Spleen (tissue), 13 donors: ENCODE measurements at places on chromosomes 3 and 15.

- H3K4me1 ChIP-seq, result no peaks in the 10 kb centered on the region
- no peak overlapping the region for H3K27ac ChIP-seq
- DNase-seq, result no peak
Measured at GRCh38 chr3:195794708-195795107, 17.0 kb downstream of the MUC4 start.

DNA sequence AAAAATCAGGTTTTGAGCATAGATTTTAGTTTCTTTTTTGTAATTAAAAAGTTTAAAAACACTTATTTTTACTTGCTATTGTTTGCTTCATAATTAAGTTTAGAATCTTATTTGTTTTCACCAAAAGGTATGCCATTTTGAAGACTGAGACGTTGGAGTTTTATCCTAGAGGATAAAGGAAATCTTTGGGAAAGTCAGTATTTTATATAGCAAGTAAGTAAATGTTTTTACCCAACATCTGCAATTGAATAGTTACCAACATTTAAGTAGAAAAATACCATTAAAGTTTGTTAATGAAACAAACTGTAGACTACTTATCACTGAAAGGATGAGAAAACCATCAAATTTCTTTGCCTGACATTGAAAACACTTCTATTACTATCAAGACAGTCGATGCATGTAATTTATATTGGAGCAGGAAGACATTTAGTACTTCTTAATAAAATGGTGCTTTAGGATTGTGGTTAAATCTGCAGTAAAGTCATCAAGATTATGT, 14.0 kb upstream of the CHD2 start:
- no peak for DNase-seq
- H3K27ac ChIP-seq, result peak overlapping the region; percentile 16
- H3K4me1 ChIP-seq, result peaks cover 75% of the 10 kb centered on the region

- H3K36me3 ChIP-seq, result no peaks in the 10 kb centered on the region
- no peaks in the 10 kb centered on the region for H3K4me1 ChIP-seq
- no peaks in the 10 kb centered on the region for H3K27me3 ChIP-seq
- H3K4me3 ChIP-seq, result no peak overlapping the region
- no peak for DNase-seq
Measured at GRCh38 chr3:66593978-66594377, 93.2 kb upstream of the LRIG1 start.

- no peak overlapping the region for H3K27ac ChIP-seq
- no peaks in the 10 kb centered on the region for H3K36me3 ChIP-seq
- H3K4me3 ChIP-seq, result no peak overlapping the region
- H3K27me3 ChIP-seq, result no peaks in the 10 kb centered on the region
- no peaks in the 10 kb centered on the region for H3K4me1 ChIP-seq
Measured at GRCh38 chr15:91465086-91465485, 365.0 kb downstream of the SV2B start.

GRCh38 chr3:16176391-16177030, 2.0 kb downstream of the GALNT15 start:
- peak overlapping the region; percentile 39 for H3K4me3 ChIP-seq
- H3K27me3 ChIP-seq, result no peaks in the 10 kb centered on the region

DNA sequence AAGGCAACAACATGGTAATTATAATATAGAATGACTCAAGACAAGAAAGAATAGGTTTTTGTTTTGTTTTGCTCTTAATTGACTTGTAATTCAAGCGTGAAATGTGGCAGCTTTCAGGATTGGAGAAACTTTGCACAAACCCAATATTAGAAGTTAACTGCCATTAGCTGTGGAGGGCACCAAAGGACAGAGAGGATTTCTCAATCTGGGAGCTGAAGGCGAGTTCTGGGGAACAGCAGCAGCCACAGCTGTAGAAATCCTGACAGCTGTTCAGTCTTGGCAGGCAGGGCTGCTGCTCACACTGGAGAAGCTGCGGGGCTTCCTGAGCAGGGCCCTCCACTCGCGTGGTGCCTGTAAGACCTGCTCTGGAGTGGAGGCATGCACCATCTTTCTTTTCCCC, 182.2 kb upstream of the IL12A start:
- no peaks in the 10 kb centered on the region for H3K36me3 ChIP-seq
- H3K4me1 ChIP-seq, result no peaks in the 10 kb centered on the region
- no peak overlapping the region for H3K27ac ChIP-seq
- H3K27me3 ChIP-seq, result no peaks in the 10 kb centered on the region
- DNase-seq, result no peak

- no peak for DNase-seq
- no peak overlapping the region for H3K4me3 ChIP-seq
- no peaks in the 10 kb centered on the region for H3K27me3 ChIP-seq
- H3K27ac ChIP-seq, result no peak overlapping the region
- no peaks in the 10 kb centered on the region for H3K36me3 ChIP-seq
- no peaks in the 10 kb centered on the region for H3K4me1 ChIP-seq
Measured at GRCh38 chr3:178140531-178141304, 395.5 kb upstream of the KCNMB2 start.

GRCh38 chr3:48039487-48040190, 23.4 kb upstream of the MAP4 start:
- no peak for DNase-seq
- no peaks in the 10 kb centered on the region for H3K27me3 ChIP-seq
- peak overlapping the region; percentile 69 for H3K27ac ChIP-seq
- H3K4me1 ChIP-seq, result peaks cover 25% of the 10 kb centered on the region

- DNase-seq, result no peak
- H3K4me3 ChIP-seq, result no peak overlapping the region
- H3K4me1 ChIP-seq, result no peaks in the 10 kb centered on the region
- no peaks in the 10 kb centered on the region for H3K27me3 ChIP-seq
- no peaks in the 10 kb centered on the region for H3K36me3 ChIP-seq
Measured at GRCh38 chr15:67385971-67386370, 131.4 kb downstream of the IQCH start.

GRCh38 chr3:167814441-167814951, 79.0 kb downstream of the SERPINI1 start:
- no peak for DNase-seq
- no peaks in the 10 kb centered on the region for H3K36me3 ChIP-seq
- H3K4me3 ChIP-seq, result no peak overlapping the region
- H3K4me1 ChIP-seq, result no peaks in the 10 kb centered on the region
- no peaks in the 10 kb centered on the region for H3K27me3 ChIP-seq
- no peak overlapping the region for H3K27ac ChIP-seq

DNA sequence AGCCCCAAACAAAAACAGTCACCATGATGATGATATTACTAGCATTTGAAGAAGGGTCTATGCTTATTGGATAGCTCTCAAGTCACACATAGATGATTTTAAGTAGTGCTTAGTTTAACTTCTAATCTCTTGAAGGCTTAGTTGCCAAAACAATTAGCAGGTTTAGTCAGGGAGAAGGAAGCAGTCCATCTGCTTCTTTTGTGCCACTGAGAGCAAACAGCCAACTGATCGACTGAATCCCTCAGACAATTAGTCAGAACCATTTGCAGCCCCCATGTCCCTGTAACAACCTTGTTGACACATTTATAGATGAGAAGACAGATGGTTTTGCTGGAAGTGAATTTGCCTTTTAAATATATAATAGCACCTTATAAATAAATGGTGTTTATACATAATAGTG, 585.1 kb upstream of the SUCLG2 start:
- H3K27ac ChIP-seq, result no peak overlapping the region
- DNase-seq, result no peak
- H3K27me3 ChIP-seq, result no peaks in the 10 kb centered on the region

DNA sequence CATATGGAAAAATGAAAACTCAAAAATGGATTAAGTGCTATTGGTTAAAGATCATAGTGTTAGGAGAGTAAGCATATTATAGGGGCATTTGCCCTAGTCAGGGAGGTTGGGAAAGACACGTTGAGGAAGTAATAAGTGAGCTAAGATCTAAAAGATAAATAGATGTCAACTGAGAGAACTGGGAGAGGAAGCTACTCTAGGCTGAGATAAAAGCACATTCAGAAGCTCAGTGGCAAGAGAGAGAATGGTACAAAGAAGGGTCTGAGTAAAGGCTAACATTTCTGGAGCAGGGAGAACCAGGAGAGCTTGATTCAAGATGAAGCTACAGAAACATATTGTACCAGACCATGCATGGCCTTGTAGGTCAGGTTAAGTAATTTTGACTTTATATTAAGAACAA, 63.9 kb downstream of the TRPC1 start:
- no peak for DNase-seq
- no peak overlapping the region for H3K4me3 ChIP-seq
- no peaks in the 10 kb centered on the region for H3K4me1 ChIP-seq
- H3K27me3 ChIP-seq, result no peaks in the 10 kb centered on the region

DNA sequence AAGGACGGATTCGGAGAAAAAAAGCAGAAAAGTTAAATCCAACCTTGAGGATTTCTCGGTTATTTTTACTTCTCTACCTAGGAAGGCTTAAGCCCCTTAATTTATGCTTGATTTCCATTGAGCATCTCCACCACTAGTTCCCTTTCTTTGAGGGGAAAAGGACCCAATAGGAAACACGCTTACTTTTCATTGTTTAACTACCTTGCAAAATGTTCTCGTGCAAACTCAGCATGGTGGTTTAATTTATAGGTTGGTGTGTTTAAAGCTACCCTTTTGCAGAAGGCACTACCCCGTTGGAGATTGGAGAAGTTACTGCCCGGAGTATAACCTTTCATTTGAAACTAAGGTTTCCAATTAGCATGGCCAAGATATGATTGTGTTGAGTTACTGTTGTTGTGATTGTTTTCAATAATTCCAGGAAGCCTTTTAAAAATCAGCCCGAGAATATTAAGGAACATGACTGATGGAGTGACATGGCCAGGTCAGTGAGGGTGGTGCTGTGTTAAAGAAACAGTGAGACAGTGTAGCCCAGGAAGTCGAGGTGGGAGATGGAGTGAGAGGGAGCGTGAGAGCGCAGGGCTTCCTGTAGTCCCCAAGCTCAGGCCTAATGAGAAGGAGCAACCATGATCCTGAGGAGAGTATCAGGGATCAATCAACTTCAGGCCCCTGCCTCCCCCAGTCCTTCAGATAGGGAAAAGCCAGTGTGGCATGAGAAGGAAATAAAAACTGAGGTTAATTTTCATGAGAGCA, 76.6 kb downstream of the AQP9 start:
- H3K4me1 ChIP-seq, result no peaks in the 10 kb centered on the region
- H3K36me3 ChIP-seq, result no peaks in the 10 kb centered on the region
- H3K27me3 ChIP-seq, result no peaks in the 10 kb centered on the region
- DNase-seq, result no peak
- no peak overlapping the region for H3K4me3 ChIP-seq
